ENCODE measurements at places on chromosomes 11 and 22.

DNA sequence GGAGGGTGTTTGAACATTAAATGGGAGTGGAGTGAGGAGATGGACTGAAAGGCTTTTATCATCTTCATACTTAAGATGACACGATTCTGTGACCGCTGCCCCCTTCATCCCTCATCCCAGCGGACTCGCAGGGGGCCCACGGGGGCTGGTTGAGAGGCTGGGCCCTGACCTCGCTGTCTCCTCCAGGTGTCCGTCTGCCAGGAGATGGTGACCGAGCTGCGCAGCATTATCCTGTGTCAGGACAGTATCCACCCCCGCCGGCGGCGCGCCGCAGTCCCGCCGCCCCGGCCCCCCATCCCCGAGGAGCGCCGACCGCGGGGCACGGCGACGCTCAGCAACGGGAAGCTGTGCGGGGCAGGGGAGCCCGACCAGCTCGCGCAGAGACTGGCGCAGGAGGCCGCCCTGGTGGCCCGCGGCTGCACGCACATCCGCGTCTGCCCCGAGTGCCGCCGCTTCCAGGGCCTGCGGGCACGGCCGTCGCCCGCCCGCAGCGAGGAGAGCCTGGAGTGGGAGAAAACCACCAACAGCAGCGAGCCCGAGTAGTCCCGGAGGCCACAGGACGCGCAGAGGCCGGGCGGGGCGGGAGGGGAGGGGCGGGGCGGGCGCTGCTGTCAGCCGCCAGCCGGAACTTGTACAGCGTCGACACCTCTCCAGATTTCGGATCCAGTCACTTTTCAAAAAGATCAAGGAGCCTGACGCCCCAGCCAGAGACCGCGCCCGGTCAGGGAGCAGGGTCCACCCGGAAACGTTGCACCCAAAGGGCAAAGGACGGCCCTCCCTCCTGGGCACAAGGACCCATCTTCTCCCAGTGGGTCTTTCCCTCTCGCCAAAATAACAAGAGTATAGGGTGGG, 38.0 kb upstream of the TBCEL start:
- DNase-seq, result peak; percentile 30

DNA sequence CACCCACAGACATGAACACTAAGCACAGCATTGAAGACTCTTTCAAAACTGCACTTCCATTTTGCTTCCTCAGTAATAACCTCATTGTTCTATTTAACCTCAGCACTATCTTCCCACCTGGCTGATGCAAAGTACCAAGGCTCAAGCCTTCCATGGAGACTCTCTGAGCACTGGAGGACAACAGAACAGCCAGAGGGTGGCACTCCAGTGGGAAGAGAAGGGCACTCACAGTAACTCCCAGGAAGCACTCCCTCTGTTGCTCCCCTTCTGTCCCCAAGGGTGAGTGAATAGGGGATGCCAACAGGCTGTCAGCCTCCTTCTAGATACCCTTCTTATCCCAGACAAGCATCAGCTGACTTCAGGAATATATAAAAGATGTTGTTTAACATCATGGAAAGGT, 3.5 kb downstream of the ME3 start:
- DNase-seq, result no peak

- DNase-seq, result no peak
These were observed 101.4 kb downstream of the DBX1 start for GRCh38 chr11:20058749-20059458.

DNA sequence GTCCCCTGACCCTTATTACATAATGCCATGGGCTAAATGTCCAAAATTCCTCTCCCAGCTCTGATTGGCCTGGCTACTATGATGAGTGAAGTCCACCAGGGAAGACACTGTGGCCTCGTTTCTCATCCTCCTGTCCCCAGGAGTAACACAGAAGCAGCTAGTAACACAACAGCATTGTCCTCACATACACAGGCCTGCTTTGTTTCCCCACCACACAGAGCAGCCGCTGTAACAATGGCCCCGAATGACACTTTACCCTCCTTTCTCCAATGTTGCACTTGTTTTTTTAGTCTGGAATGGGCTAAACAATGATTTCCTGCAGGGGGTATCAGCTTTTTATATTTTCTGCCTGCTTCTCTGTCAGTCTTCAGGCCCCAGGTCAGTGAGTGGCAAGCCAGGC, at the start of gene PRR5L:
Gene PRR5L (plus strand): TSS at position 363 of the 400 bp plus-strand sequence. CDS start 104,834 bp downstream, outside the sequence.
- no peak for DNase-seq

- no peak for DNase-seq
These were observed 605.7 kb downstream of the INSC start for GRCh38 chr11:15720460-15720859.

- DNase-seq, result no peak
These were observed 99.3 kb upstream of the SYT13 start for GRCh38 chr11:45385423-45385822.

- no peak for DNase-seq
These were observed 69.0 kb downstream of the MED15 start for GRCh38 chr22:20576445-20576816.

- DNase-seq, result no peak
These were observed 47.9 kb downstream of the PPARA start for GRCh38 chr22:46198274-46198673.

GRCh38 chr11:13535819-13536218, 40.0 kb upstream of the PTH start:
- DNase-seq, result no peak

- no peak for DNase-seq
These were observed 11.6 kb upstream of the GPHA2 start for GRCh38 chr11:64947208-64947814.

GRCh38 chr11:69640260-69640994, 529 bp upstream of the CCND1 start:
- DNase-seq, result no peak

DNA sequence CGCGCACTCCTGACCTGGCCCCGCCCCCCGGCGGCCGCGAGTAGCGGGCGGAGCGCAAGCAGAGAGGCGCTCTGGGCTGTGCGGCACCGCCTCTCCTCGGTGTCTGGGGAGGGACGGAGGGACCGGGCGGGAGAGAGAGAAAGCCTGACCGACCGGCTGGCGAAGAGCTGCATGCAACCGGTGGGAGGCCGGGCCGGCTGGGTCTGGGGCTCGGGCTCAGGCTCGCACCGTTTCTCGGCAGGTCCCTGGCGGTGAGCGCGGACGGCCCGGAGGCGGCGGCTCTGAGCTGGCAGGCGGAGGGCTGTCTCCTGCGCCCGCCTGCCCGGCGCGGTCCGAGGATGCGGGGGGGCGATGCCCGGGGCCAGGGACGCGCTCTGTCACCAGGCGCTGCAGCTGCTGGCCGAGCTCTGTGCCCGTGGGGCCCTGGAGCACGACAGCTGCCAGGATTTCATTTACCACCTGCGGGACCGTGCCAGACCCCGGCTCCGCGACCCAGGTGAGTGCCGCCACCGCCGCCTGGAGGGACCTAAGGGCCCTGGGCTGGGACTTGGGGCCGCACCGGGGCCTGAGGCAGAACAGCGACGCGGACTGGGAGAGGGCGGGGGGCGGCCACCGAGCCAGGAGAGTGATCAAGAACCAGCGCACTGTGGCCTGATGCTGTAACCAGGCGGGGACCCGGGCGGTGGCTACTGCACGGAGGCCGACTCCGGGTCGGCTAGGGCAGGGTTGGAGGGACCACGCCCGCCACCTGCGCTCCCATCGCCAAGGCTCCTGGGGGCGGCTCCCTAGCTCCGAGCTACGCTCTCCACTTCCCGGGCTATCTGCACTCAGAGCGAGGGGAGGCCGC, at the start of gene SYT9:
Gene SYT9 (plus strand): TSS at position 69 of the 847 bp plus-strand sequence. CDS start 283 bp downstream, at position 352.
- peak; percentile 29 for DNase-seq

- no peak for DNase-seq
These were observed 111.8 kb upstream of the TMEM45B start for GRCh38 chr11:129703846-129704245.

GRCh38 chr22:23098718-23099530, 28.6 kb downstream of the GNAZ start:
- DNase-seq, result no peak

GRCh38 chr11:108224366-108224765, 1.5 kb downstream of the ATM start:
- no peak for DNase-seq

DNA sequence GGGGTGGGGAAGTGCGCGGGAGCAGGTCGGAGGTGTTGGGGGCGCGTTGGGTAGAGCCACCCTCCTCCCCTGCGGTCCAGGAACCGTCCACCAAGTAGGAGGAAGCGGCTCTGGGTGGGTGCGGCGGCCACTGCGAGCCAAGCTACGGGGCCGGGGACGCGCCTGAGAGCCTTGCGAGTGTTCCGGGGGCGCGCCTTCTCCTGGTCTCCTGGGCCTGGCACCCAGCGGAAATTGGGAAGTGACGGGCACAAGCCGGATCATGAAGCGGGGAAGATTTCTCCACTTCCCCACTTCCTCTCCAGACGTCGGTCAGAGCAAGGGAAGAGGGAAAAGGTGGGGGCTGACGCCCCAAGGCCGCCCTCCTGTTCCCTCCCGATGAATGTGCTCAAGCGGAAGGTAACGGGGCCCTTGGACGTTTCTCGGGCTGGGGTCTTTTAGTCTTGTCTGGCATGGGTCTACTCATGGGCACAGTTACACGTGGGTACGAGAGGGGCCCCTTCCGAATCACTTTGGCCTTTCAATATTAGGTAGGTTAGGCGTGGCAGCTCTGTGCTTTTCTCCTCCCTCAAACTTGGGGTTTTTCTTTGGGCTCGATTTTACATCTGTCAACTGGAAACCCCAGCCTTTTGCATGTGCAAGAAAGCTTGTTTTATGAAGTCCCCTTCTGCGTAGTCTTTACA, 865 bp downstream of the RBM14 start:
- DNase-seq, result no peak

- peak; percentile 69 for DNase-seq
These were observed 11.1 kb downstream of the CTR9 start for GRCh38 chr11:10762185-10762584.

DNA sequence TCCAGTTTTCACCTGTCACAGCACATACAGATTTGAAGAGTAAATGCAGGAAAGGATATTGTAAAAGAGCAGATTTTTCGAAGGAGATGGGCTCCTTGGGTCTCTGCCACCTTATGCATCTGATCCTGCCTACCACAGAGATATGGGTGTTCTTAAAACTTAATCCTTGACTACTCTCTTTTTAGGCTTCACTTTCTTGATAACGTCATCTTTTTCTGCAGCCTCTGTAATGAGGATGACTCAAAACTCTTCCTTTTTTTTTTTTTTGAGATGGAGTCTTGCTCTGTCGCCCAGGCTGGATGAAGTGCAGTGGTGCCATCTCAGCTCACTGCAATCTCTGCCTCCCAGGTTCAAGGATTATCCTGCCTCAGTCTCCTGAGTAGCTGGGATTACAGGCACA, 7.8 kb downstream of the PRR14L start:
- no peak for DNase-seq

DNA sequence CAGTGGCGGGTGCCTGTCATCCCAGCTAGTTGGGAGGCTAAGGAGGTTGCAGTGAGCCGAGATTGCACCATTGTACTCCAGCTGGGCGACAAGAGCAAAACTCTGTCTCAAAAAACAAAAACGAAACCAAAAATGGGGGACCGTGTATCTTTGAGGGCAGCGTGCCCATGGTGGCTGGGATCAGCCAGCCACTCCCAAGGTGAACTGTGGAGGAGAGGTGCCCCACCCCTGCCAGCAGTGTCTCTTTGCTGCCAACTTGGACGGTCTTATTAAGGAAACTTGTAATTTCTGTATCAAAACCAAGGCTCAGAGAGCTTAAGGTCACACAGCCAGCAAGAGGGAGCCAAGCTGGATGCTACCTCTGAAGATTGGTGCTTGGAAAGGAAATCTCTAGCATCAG, 147.7 kb downstream of the CACNA1I start:
- DNase-seq, result no peak

DNA sequence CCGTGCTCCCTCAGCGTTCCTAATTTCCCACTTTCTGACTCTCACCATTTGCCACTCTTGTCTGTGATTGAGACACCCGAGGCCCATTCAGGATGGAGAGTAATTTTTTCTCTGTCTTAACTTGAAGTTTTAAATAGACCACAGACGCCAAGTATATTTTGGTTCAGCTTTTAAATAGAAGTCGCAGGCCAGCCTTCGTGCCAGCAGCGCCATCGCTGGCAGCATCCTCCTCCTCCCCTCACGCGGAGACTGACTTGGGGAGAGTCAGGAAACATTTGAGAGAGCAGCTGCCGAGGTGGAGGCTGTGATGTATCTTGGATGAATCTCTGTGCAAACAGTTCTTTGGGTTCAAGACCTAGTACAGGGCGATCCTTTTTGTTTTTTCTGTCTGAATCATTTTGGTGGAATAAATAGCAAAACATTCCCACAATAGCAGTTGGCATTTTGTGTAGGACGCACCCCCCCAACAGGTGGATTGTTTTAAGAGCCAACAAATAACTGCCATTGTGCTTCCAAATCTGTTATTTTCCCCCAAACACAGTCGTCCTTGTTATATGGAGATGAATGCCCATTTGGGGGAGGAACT, 889 bp upstream of the DMC1 start:
- peak; percentile 53 for DNase-seq

DNA sequence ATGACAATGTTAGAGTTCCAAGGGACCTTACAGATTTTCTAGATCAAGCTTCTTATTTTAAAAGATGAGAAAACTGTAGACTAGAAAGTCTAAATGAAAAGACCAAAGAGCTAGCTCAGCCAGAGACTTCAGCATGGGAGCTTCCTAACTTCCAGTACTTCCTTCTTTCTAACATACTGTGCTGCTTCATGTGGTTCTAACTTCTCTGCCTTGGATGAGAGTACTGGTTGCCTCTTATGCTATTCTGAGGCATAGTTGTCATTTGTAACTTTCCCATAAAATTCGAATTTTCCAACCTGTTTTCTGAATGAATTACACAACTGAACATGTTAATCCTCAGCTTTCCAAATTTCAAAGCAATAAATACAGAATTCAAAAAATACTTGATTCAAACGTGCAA, 1.8 kb downstream of the MTMR2 start:
- DNase-seq, result no peak

DNA sequence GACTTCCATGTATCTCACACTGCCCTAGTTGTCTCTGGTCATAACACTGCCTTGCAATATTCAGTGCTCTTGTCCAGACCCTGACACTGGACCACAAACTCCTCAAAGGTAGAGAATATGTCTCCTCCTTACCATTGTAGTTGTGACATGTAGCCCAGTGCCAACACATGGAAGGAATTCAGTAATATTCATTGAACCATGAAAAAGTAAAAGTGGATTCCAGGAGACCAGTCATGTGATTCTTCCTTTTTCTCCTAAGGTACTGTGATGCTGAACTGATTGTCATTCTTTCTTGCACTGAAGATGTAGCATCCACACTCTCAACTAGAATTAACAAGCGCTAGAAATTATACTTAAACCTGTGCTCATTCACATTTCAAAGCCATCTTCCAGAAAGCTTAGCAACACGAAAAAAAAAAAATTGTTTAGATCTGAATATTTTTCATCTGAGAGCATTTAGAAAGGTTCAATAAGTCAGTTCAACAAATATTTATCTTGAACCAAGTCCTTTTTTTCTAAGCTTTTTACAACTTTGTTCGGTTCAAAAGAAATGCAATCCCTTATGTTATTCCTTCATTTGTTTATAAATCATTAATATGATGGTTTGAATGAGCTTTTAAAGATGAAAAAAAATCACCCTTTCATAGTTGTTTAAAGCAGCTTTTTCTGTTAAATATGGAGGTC, 224.7 kb upstream of the BLID start:
- no peak for DNase-seq

- no peak for DNase-seq
These were observed 1422.9 kb downstream of the TBC1D22A start for GRCh38 chr22:48185071-48186055.

- no peak for DNase-seq
These were observed 29.6 kb upstream of the OR5P2 start for GRCh38 chr11:7826324-7826723.

GRCh38 chr11:56885177-56885576, 103.5 kb upstream of the OR5AK2 start:
- DNase-seq, result no peak

GRCh38 chr11:119111361-119111925, 4.3 kb downstream of the C2CD2L start:
- DNase-seq, result no peak

- DNase-seq, result no peak
These were observed 235.6 kb downstream of the KCNA4 start for GRCh38 chr11:29781268-29781667.

Measured in GM12865 (cell line).